Caco-2 (cell line): ENCODE measurements at places on chromosomes 5 and 9. TPM values are rescaled to one million over a fixed set of nuclear protein-coding genes. Genes with fewer than 3 reads are reported as not detected.

Gene CDO1
- total RNA-seq = not detected in 2 replicates

Gene CNTNAP3B
- not detected in 2 replicates for total RNA-seq

Gene MYOZ3
- total RNA-seq = not detected in 2 replicates

Gene TRAF2
- total RNA-seq = 41.7 and 50.0 TPM in 2 replicates

Gene HAVCR2
- 0.32 and 0.41 TPM in 2 replicates for total RNA-seq

Gene KCNV2
- total RNA-seq = not detected in 2 replicates

Gene TMEM252
- not detected in 2 replicates for total RNA-seq

Gene GRM6
- not detected in 2 replicates for total RNA-seq

Gene NR6A1
- 30.6 and 33.6 TPM in 2 replicates for total RNA-seq

Gene SLCO6A1
- not detected in 2 replicates for total RNA-seq

Gene TAF1L
- total RNA-seq = not detected in 2 replicates

Gene TRIM32
- 20.3 and 22.3 TPM in 2 replicates for total RNA-seq
